ENCODE measurements at places on chromosomes 11 and 22. TPM values are rescaled to one million over a fixed set of nuclear protein-coding genes. Genes with fewer than 3 reads are reported as not detected.
A peak's percentile ranks its signal among the peaks of the same experiment; 100 is the strongest.

- H3K4me1 ChIP-seq: peaks cover 7% of the 10 kb centered on the region
- no peak overlapping the region for H3K27ac ChIP-seq
- H3K27me3 ChIP-seq: no peaks in the 10 kb centered on the region
- no peak overlapping the region for H3K4me3 ChIP-seq
These were observed 5.5 kb downstream of the KIAA0930 start for GRCh38 chr22:45235101-45235777.

DNA sequence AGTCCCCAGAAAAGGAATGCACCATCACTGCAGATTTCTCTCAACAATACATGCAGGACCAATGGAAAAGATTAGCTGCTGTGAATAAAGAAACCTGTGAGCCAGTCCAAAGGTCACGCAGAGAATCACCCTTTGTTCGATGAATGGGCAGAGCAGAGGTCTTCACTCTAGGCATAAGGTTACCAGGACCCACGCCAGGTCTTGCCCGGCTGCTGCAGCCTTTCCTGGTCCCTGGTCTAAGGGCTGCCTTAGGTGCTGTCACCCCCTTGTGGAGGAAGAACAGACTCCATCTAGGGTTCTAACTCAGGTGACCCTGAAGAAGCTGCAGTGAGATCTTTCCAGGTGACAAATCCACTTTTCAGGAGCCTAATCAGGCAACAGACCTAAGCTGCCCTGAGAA lies 29.0 kb upstream of the NAP1L4 start:
- no peak overlapping the region for H3K27ac ChIP-seq
- DNase-seq: peak; percentile 65
- no peaks in the 10 kb centered on the region for H3K27me3 ChIP-seq
- no peaks in the 10 kb centered on the region for H3K4me1 ChIP-seq

GRCh38 chr11:111339758-111340388 lies 39.2 kb downstream of the POU2AF1 start:
- H3K36me3 ChIP-seq: no peaks in the 10 kb centered on the region
- H3K4me1 ChIP-seq: no peaks in the 10 kb centered on the region
- no peak for DNase-seq
- no peaks in the 10 kb centered on the region for H3K27me3 ChIP-seq
- H3K4me3 ChIP-seq: no peak overlapping the region
- H3K27ac ChIP-seq: no peak overlapping the region

NLRP14 gene
- total RNA-seq: not detected

APLNR gene
- 4.8 TPM for total RNA-seq

KCNQ1 gene
- total RNA-seq: 51.3 TPM

DNA sequence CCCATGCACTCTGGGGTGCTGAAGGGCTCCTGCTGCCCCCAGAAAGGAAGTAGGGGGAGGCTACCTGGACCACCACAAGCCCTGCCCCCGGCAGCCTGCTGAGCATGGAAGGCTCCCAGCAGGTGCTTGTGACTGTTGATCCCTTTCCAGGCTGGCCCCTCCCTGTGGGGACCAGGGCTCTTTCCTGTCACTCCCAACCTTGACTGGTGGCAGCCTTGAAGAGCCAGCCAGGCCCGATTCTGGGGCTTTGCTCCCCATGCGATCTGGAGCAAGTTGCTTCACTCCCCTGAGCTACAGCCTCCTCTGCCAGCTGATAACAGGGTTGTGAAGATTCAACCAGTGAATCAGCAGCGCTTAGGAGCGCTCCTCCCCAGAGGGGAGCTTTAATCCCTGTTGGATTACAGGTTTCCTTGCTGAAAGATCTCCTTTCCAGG lies 4.6 kb upstream of the CST6 start:
- peak; percentile 17 for DNase-seq
- peaks cover 7% of the 10 kb centered on the region for H3K36me3 ChIP-seq
- no peaks in the 10 kb centered on the region for H3K27me3 ChIP-seq
- no peak overlapping the region for H3K4me3 ChIP-seq
- H3K4me1 ChIP-seq: peaks cover 11% of the 10 kb centered on the region

OR10A3 gene
- total RNA-seq: not detected

Data from thyroid gland (tissue), 4 donors.